Fibroblast of mammary gland (primary cell): ENCODE measurements at places on chromosomes 13 and 19.

GRCh38 chr13:40492511-40492910, 173.9 kb downstream of the FOXO1 start:
- DNase-seq: no peak

- no peak for DNase-seq
These were observed 164.6 kb downstream of the KLF5 start for GRCh38 chr13:73223372-73223781.

GRCh38 chr19:35935911-35936737, at the start of gene LRFN3:
TSS of gene LRFN3 (plus strand) at chr19:35936374. CDS start at chr19:35939426, 3,052 bp downstream.
- DNase-seq: peak; percentile 59

- DNase-seq: no peak
These were observed 3.7 kb upstream of the TMEM86B start for GRCh38 chr19:55232286-55232602.

DNA sequence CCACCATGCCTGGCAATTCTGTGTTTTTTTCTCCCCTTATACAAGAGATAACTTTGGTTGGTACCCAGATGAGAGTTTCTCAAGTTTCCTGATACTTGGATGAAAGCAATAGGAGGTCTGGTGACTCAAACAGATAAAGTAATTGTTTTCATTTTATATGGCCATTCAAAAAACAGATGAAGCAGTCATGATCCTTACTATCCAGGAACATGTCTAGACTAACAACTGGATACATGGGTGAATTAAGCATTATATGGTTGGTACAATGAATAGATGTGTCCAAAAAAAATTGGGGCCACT, 8.5 kb downstream of the ZNF430 start:
- DNase-seq: no peak

- no peak for DNase-seq
These were observed 48.5 kb downstream of the WDFY2 start for GRCh38 chr13:51632591-51633362.

DNA sequence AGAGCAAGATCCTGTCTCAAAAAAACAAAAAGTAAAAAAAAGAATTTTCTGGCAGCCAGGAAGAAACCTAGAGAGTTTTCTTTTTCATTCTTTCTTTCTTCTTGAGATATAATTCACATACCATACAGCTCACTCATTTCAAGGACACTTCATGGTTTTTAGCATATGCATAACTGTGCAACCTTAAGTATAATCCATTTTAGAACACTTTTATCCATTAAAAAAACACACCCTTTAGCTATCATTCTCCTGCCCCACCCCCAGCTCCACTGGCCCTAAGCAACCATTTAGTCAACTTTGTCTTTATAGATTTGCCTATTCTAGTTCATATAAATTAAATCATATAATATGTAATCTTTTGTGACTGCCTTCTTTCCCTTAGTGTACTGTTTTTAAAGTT, 8.1 kb upstream of the IPO5 start:
- DNase-seq: no peak

GRCh38 chr13:109256866-109257760, 529.3 kb downstream of the IRS2 start:
- peak; percentile 98 for DNase-seq

GRCh38 chr13:111474136-111475002, 153.9 kb downstream of the TEX29 start:
- DNase-seq: peak; percentile 48

DNA sequence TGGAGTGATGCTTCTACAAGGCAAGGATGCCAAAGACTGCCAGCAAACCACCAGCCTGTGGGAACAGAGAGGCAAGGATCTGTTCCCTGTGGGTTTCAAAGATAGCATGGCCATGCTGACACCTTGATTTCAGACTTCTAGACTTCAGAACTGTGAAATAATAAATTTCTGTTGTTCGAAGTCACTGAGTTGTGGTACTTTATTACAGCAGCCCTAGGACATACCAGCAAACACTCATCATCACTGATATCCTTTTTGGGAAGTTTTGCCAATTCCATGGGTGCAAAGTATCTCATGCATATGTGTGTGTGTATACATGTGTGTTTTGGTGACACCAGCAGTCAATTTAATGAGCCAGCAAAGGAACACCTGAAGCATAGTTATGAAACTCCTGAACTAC, 21.0 kb downstream of the LMO7 start:
- DNase-seq: no peak

GRCh38 chr13:46480131-46480530, 72.8 kb upstream of the LRCH1 start:
- DNase-seq: no peak

DNA sequence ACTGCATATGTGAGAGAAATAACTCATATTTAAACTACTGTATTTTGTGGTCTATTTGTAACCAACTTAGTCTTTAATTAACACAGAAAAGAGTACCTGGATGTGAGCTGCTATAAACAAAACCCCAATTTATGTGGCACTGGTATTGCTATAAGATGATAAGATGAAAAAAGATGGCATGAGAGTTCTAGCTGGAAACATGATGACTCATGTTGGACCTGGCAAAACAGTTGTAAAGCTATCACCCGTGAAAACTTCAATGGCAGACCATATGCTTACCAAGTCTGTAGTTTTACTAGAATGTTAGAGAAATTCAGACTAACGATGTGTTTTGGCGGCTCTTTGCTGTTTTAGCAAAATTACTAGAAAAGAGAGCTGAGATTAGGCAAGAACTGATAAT, 69.6 kb upstream of the PCDH9 start:
- DNase-seq: peak; percentile 69

DNA sequence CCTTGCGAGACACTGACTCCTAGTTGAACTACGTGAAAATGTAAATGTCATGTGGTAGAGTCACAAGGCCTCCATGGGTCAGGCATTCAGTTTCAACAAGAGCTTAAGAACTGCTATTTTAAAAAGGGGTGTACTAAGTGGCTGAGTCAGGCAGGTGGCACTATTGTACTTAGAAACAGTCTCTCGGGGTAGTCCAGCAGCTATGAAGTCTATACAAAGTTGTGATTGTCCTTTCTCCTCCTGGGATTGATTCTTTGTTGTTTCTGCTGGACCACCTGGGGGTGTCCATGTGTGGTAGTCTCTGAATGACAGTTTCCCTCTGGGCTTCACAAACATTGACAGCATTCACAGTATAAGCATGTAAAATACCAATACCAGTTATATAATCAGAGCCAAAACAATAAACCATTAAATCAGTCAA, 33.0 kb downstream of the UGGT2 start:
- peak; percentile 73 for DNase-seq

GRCh38 chr19:41311613-41312012, 1.6 kb downstream of the CCDC97 start:
- no peak for DNase-seq

DNA sequence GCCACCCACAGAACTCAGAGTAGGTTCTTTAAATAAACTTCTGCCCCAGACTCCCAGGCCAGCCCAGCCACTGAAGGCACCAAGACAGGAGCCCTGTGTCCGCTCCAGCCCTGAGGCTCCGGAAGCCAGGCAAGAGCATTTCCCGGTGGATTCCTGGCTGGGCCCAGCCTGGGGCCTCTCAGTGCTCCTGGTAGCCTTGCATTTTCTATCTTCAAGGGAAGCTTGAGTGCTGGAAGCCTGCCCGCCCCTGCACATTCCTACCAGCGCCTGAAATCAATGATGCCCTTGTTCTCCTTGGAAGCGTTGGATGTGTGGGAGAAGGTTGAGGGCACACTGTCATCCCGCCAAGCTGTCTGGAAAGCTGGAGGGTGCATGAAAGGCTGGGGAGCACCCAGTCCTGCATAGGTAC, 70.3 kb downstream of the ALOX5AP start:
- DNase-seq: no peak

DNA sequence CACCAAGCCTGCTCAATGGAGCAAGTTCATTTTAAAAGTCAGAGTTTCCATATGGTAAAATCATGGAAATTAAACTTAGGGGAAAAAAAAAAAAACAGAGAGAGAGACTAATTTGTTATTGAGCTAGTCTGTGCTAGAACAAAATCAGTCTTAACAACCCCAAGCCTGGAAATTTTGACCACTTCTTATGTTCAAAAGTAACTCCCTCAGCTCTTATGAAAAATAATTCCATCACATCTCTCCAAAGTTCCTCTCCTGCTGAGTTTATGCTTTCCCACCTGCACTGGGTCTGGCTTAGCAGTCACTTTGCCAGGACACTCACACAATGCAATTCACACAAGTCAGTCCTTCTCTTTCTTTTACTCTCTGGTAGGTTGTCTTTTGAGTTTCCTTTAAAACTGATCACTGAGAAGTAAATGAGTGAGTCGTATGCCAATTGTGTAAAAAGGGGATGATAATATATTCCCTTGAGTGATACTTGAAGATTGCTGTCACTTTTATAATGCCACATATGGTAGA, 92.6 kb downstream of the ENOX1 start:
- DNase-seq: no peak

GRCh38 chr19:53541971-53542370, 4.0 kb downstream of the ZNF331 start:
- DNase-seq: no peak

DNA sequence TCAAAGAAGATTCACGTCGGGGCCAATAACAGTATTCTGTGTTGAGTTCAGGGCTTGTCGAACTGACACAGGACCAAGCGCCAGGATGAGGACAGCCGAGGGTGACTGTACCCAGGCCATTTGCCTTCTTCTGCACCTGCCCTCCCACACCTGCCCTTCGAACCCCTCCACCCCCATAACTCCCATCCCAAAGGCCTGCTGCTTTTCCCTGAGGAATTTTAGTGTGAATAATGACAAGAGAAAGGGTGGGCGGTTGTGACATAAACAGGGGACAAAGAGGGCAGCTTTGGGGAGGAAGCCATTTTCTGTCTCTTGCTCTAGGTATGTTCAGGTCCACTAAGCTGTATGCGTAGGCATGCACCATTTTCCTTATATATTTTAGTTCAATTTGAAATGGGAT, 26.1 kb downstream of the GJA3 start:
- DNase-seq: no peak

DNA sequence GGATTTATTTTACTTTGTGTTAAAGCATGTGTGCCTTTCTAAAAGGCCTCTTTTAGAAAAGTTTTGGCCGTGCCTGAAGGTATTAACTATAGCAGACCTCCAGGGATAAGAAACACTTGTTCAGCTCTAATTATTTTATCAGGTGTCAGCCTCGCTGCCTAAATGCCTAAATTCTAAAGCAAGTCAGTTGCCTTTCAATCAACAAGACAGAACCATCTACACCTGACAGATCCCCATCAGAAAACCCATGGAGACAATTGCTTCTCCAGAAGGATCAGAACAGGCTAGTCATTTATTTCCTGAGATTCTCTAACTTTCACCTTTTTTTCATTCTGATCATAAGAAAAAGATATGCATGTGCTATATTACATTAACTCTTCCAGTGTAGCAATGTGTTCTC, 171.4 kb upstream of the GPC6 start:
- no peak for DNase-seq

- no peak for DNase-seq
These were observed 4.6 kb downstream of the STK11 start for GRCh38 chr19:1210227-1210538.

DNA sequence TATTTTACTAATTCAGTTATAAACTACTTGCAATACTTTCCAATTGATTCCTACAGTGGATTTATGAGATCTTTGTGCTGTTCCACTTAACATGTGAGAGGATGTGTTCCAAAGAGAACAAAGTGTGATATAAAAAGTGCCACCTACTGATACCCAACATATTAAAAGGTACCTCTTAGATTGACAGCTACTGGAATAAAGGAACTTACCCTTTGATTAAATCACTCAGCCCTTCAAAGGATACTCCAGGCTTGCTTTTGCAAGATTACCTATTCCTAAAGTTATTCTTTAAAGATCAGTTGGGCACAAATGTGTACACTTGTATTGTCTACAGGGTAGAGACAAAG, 65.9 kb downstream of the DCT start:
- DNase-seq: no peak

DNA sequence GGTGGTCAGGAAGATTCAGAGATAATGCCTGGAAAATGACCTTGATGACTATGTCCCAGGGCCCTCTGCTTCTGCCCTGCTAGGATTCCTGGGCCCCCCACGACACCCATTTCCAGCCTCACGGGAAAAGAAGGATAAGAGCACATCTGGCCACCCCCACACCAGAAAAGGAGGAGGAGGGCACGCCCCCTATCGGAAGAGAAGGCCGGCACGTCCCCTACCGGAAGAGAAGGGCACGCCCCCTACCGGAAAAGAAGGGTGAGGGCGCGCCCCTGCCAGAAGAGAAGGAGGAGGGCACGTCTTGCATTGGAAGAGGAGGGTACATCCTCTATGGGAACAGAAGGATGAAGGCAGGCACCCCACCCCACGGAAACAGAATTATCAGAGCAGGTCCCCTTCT, 84.3 kb downstream of the IER2 start:
- peak; percentile 27 for DNase-seq

GRCh38 chr13:66405908-66406802, 824.0 kb downstream of the PCDH9 start:
- peak; percentile 70 for DNase-seq

GRCh38 chr13:81487151-81487550, 1146.2 kb upstream of the SPRY2 start:
- peak; percentile 1 for DNase-seq

GRCh38 chr13:52600666-52601065, 41.6 kb upstream of the HNRNPA1L2 start:
- peak; percentile 47 for DNase-seq

DNA sequence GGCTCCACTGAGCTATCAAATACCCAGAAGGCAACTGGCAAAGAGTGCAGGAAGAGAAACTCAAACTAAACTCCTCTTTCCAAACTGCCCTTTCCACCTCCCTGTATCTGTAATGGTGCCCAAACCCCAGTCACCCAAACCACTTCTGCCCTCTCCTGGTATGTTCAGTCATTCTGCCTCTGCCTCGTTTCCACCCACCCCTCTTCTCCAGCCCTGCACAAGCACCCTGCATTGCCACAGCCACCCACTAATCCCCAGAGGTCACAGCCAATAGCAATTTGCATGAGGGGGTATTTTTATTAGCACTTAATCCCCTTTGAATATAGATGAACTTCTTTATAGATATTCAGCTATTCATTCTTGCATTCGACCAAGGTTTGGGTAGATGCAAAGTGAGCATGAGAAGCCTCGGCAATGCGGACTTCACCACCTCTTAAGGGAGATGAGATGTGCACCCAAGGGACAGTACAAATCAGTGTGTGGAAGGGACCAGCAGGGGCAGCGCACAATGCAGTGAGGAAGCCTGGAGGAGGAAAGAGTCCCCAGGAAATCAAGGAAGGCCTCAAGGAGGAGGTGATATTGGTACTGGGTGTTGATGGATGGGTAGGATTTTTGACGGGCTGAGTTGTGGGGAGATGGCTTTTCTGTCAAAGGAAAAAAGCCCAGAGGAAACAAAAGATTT, 12.4 kb downstream of the TMEM272 start:
- DNase-seq: peak; percentile 31
